ENCODE measurements at places on chromosomes 6 and 20. TPM values are rescaled to one million over a fixed set of nuclear protein-coding genes. Genes with fewer than 3 reads are reported as not detected.

The SULF2 gene
- total RNA-seq, result 194 TPM

DNA sequence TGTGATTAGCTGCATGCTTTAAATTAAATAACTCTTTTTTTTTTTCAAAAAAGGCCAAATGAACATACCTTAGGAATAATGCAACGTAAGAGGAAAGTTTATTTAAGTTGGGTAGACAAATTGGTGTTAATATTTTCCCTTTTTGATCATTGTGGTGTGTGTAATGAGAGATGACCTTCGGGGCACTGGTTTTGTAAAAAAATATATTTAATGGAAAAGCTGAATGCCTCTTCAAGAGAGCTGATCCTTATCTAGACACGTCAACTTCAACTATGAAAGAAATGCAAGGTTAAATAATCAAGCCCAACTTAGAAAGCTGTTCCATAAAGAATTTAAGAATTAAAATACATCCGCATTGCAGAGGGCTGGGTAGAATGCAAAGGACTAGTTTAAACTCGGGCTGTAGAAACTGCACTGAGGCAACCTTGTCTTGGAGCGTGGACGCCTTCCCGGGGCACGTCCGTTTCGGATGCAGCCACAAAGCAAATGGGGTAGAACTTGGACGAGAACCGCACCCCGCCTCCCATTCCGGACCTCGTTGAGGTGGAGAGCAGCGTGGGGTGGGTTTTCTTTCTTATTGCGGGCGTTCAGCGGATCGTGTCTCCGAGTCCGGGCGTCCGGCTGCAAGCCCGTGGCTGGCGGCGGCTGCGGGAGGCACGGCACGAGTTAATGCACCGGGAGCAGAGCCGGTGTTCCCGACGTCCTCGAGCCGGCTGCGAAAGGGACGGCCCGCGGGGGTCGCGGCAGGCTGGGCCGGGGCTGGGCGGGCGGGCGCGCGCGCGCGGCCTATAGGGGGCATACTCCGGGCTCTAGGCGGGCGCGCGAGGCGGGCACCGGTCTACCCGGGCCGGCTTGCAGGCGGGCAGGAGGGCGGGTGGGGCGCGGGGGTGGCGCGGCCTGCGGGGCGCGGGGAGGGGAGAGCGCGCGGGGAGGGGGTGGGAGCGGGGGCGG, 1.9 kb downstream of the JARID2 start:
- DNase-seq, result peak; percentile 80

The CLPSL1 gene
- not detected for total RNA-seq

DNA sequence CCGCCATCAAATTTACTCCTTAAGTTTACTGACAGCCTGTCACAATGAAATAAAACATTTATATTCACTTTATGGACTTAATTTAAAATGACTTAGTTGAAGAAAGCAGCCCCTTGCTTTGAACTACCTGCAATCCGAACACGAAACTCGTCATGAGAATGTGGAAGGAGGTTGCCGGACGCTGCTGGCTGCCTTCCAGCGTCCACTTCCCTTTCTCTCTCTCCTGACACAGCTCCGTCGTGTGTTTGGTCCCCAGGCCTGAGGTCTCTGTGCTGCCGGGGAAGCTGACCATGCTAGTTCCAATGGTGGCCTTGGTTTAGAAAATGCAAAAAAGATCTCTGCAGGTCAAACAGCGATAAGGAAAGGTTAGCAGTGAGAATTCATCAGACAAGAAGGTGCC, 519.7 kb downstream of the CDH26 start:
- DNase-seq, result no peak

DNA sequence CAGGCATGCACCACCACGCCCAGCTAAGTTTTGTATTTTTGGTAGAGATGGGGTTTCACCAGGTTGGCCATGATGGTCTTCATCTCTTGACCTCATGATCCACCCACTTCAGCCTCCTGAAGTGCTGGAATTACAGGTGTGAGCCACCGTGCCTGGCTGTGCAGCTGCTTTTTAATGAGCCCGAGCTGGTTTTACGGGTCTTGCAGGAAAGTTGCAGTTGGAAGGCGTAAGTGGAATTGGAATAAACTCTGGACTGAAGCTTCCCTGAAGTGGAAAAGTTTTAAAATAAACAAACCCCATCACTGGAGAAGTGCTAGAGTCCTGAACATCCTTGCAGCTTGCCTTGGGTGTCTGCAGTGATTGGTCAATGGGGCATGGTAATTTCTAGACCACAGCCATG, 40.4 kb downstream of the KIF25 start:
- DNase-seq, result no peak

- no peak for DNase-seq
Observed at GRCh38 chr6:112906726-112907125, 559.6 kb downstream of the RFPL4B start.

DNA sequence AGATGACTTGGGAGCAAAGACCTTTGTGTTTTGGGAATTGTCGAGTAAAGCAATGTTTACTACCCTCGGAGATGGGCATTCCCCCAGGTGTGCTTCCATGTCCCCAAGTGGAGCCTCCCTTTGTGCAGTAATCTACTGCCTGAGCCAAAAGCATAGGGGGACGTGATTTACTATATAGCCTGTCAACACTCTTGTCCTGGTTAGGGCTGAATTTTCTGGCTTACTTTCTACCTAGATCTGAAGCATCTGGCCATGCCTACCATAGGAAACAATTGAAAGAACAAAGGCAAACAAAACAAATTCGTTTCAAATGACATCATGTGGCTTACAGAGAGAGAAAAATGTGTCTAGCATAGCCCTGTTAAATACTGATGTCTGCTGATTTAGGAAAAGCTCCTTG, 350.6 kb downstream of the SAMD5 start:
- DNase-seq, result no peak

The VSX1 gene
- not detected for total RNA-seq

The SHLD1 gene
- total RNA-seq, result not detected

The TCF19 gene
- total RNA-seq, result 10.3 TPM

The ABHD12 gene
- 24.3 TPM for total RNA-seq

- no peak for DNase-seq
Observed at GRCh38 chr6:67591910-67592309, 1043.2 kb upstream of the ADGRB3 start.

The TREM2 gene
- 0.43 TPM for total RNA-seq

The RNF182 gene
- total RNA-seq, result 3.0 TPM

The BMP7 gene
- total RNA-seq, result not detected

The DYNLT2 gene
- total RNA-seq, result 0.21 TPM

GRCh38 chr6:82260997-82261732, 13.6 kb upstream of the IBTK start:
- DNase-seq, result no peak

DNA sequence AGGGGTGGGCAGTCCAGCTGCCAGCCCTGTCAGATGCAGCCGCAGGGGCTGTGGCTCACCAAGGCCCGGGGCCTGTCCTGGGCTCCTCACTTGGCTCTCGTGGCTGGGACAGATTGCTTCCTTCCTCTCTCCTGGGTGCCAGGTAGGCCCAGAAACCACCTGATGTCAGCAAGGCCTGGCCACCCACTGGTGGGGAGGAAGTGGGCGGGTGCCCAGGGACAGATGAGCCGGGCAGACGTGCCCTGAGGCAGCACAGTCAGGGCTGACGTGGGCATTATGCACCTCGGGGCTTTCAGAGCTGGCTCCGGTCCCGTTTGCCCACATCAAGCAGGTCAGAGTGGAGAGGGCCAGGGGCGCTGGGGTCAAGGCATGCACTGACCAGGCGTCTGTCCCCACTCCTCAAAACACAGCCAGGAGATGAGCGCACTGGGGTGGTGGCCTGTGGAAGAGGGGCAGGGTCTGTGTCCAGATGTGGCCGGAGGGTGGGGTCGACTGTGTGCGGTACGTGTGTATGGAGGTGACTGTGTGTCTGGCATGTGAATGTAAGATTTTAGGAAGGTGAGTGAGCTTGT, 133.2 kb upstream of the PTPN1 start:
- DNase-seq, result no peak

The MCCD1 gene
- total RNA-seq, result not detected

DNA sequence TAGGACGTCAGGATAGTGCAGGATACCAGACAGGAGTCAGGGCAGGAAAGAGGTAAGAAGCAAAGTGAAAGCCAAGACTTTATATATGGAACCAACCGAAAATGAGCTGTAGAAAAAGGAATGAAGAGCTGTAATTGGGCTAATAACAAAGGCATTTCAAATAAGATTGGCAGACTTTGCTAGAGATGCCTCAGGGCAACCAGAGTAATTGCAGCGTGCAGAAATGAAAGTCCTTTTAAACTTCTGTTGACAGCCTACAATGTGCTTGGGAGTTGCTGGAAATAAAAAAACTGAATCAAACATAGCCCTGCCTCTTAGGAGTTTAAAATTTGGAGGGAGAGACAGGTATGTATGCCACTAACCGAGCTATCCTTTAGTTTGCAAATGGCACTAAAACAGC, 56.4 kb upstream of the NKX2-4 start:
- no peak for DNase-seq

- DNase-seq, result no peak
Observed at GRCh38 chr6:19558201-19558600, 279.0 kb upstream of the ID4 start.

The TP53TG5 gene
- total RNA-seq, result not detected

The TNXB gene
- 493 TPM for total RNA-seq

DNA sequence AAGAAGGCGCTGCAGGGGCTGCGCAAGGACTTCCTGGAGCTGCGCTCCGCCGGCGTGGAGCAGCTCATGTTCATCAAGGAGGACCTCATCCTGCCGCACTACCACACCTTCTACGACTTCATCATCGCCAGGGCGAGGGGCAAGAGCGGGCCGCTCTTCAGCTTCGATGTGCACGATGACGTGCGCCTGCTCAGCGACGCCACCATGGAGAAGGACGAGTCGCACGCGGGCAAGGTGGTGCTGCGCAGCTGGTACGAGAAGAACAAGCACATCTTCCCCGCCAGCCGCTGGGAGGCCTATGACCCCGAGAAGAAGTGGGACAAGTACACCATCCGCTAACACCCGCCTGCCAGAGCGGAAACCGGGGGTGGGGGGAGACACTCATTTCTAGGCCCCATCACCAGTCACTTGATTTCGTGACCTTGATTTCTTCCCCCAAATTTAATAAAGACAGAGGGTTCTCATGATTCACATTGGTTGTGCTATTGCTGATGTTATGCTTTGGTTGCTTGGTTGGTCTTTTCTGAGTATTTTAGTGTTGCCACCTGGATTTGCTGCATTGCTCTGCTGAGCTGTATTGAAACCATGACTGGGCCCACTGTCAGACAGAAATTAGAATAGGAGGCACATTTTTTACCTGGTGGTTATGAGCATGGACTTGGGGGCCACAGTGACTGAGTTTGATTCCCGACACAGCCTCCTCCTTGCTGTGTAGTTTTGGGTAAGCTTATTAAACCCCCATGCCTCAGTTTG, 1.5 kb downstream of the FAM50B start:
- no peak for DNase-seq

The PNLDC1 gene
- not detected for total RNA-seq

The SLC12A5 gene
- not detected for total RNA-seq

DNA sequence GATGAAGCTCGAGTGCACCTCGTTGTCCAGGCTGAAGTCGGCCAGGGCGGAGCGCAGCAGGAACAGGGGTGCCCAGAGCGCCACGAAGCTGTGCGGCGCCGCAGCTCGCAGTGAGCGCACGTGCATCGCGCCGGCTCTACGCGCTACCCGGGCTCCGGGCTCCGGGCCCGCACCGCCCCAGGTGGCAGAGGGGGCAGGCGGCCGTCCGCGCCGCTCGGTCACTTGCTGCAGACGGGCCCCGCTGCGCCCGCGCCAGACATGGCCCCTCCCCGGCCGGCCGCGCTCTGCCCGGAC, 497 bp downstream of the BMP7 start:
- DNase-seq, result no peak

The SLC26A8 gene
- not detected for total RNA-seq

GRCh38 chr6:71082033-71082650, 125.3 kb upstream of the B3GAT2 start:
- no peak for DNase-seq

DNA sequence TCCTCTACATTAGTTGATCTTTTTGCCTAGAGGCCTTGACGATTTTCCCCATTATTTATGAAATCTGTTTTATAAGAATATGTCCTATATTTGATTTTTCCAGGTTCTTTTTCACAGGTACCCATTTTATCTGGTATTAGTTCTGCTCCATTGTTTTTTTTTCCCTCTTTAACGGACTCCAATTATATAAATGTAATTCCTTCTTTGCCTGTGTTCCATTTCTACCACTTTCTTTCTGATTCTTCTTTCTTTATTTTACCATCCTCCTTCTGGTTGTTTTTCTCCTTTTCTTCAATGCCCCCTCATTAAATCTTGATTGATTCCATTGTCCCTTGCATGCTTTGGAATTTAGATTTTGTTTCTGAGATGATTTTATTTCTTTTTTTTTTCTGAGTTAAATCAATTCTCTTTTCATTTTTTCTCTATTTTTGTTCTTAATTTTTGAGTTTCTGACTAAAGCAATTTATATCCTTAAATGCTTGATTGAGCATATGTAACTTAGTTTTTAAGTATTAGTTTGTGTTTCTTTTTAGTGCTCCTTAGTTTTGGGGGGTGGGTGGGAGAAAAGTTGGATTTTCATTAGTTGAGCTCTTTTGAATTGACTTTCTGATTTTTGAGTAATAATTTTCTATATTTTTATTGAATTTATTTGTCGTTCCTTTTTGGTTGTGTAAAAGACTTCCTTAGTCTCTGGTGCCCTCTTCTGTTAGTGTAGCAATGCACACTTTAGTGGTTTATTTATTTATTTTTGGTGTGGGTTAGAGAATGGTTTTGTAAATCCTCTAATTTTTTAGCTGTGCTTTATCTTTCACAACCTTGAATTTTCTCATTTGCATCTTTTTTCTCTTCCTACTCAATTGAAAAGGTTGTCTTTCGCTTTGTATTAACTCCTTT, 140.8 kb downstream of the FARS2 start:
- no peak for DNase-seq

DNA sequence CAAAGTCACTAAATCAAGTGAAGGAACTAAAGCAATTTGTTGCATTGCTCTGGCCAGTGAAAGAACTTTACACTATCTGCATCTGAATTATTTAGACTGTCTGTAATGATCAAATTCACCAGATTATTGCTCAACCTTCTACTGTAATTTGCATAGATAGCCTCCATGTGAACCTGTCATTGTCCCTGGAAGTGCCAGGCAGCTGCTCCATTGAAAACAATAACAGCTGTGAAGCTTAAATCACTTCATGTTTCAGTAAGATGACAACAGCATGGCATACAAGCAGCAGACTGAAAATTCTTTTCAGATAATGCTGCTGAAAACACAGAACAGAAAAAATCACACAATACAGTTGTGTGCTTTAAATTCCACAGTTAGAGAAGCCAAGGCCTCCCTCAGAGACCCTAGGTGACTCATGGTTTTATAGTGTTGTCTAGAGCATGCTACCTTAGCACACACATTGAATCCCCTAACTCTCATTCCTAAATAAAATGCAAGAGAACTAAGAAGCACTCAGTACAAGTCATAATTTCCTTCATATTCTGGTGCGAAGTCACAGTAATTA, 248.9 kb downstream of the TPBG start:
- DNase-seq, result no peak

The TM9SF4 gene
- 29.2 TPM for total RNA-seq

GRCh38 chr20:479487-479886, 17.2 kb upstream of the TBC1D20 start:
- no peak for DNase-seq

DNA sequence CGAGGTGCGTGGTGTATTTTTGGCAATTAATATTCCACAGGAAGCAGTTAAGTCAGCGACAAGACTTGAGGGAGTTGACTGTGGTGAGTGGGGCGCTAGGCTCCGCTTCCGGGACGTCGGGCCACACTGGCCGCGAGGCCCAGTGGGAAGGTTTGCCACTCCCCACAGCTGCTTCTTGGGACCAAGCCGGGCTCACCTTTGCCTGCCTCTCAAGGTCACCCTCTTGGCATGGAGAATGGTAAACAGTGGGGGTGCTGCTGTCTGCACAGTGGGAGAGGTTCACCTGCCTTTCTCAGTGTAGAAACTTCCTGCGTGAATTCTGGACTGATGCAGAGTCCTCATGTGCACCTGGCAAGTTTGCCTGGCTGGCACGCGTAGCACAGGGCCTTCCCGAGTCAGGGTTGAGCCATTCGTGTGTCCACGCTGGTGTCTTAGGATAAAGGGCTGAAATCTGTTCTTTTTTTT, 6.4 kb downstream of the OSBPL2 start:
- no peak for DNase-seq

Data from ascending aorta (tissue), 2 donors.